ENCODE measurements at places on chromosomes 6 and 20.

DNA sequence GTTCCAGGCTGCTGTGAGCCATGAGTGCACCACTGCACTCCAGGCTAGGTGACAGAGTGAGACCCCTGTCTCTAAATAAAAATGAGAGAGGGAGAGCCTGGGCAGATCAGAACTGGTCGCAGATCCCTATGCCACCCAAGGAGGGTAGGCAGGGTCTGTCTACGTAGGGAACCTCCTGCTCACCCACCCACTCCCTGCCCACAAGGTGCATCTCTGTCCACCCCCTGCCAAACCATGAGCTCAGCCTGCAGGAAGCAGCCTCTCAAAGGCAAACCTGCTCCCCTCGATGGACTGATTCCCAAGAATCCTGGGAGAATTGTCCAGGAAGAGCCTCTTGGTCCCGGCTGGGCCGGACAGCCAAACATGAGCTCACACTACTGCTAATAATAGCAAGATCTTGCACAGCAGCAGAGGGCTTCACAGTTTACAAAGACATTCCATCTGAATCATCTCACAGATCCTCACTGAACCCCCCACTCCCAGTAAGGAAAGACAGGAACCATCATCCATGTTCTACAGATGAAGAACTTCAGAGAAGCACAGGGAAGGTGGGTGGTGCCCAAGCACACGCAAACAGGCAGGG, 27.8 kb upstream of the TLDC2 start:
- DNase-seq = no peak

DNA sequence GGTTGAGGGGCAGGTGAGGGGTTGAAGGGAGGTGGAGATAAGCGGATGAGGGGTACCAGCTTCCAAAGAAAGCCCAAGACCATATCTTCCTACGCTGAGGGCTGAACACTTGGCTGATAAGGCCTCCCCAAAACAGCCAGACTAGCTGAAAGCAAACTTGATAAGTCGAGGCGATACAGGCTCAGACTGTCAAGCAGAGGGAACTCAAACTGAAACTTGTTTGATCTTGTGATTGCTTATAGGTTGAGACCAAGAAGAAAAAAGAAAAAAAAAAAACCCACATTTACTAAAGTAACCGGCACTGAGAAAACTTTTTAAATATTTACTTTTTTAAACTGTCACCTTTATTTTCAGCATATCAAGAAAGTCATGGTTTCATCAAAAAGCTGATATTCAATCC, 73.6 kb downstream of the TRERF1 start:
- DNase-seq = no peak

DNA sequence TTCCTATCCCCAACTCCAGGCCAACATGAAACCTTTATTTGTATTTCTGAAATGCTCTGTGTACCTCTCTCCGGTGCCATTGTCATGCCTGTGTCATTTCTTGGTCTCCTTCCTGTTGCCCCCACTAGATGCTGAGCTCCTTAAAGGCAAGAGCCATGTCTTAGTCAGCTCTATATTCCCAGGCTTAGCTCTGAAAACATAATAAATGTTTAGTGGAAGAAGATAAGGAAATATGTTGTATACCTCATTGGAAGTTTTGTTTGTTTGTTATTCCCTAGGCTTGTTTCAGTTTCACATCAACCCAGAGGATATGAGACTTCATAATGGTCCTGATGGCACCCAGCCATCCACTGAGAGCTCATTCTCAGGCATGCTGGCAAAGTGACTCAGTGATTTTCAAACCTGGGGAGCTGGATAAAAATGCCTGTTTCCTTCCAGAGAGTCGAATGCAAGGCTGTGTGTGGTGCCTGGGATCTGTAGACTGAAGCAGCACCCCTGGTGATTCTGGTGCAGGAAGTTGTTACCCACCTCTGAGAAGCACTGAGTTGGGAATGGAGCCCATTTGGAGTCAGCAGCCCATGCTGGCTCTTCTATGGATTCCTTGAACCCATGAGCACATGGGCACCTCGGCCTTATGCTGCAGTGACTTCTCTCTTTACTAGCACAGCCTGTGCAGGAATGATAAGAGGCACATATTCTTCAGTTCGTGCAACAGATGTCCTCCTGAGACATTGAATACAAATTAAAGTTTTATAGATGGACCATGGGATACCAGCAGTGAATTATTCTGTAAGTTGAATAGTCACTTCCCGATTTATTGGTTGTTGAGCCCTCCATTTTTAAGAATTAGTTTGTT, 205.2 kb downstream of the FARS2 start:
- no peak for DNase-seq

DNA sequence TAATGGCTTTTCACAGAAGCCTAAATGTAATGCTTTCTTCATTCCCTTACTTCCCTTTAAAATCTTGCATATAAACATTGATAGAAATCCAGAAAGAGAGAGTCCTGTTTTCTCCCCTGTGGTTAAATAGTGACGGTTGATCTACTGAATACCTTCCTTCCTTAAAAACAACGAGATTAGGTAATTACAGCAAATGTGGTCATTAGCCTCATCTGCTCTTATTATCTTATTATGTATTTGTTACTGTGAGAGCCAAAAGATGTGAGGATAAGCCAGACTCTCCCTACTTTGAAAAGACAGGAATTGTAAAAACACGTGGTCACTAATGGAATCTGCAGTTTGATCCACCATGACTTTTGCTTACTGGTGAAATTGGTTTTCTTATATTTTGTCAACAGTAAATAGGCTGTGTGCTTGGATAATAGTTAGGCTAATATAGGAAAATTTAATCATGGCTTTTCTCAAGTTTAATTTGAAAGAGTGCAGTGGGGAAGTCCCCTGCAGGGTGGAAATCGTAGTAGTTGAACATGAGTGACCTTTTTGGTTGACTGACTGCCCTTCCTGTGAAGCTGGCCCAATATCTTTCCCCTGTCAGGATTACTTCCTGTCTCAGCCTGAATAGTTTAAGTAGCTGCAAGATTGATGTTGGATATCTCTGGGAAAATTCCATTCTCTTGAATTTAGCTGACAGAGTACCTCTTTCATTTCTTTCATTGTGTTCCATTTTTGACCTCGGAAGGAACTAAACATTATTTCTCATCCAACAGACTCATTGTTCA, 62.8 kb downstream of the JARID2 start:
- no peak for DNase-seq

GRCh38 chr6:156804402-156804801, 27.2 kb downstream of the ARID1B start:
- no peak for DNase-seq

DNA sequence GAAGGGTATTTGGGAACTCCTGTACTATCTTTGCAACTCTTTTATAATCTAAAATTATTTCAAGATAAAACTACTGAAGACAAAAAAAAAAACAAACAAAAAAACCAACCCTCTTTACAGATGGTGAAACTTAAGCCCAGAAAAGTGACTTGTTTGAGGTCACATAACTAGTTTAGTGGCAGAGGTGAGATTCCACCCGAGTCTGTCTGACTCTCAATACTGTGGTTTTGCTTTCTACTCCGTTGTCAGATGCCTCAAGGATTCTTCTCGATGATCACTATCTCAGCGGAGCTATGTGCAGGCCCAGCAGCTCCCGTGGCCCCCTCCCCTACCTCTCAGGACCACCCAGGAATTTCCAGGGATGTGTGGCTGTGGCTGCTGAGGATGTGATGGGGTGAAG, 36.1 kb upstream of the KCNB1 start:
- no peak for DNase-seq

- no peak for DNase-seq
Measured at GRCh38 chr6:37625591-37626374, 71.9 kb downstream of the MDGA1 start.

- no peak for DNase-seq
Measured at GRCh38 chr20:44485078-44485829, 9.6 kb downstream of the TTPAL start.
